ENCODE measurements at places on chromosomes 12 and 14.

- no peak for DNase-seq
Measured at GRCh38 chr14:53613404-53614253, 343.0 kb downstream of the BMP4 start.

- no peak for DNase-seq
Measured at GRCh38 chr14:89641495-89642175, 224.6 kb upstream of the FOXN3 start.

DNA sequence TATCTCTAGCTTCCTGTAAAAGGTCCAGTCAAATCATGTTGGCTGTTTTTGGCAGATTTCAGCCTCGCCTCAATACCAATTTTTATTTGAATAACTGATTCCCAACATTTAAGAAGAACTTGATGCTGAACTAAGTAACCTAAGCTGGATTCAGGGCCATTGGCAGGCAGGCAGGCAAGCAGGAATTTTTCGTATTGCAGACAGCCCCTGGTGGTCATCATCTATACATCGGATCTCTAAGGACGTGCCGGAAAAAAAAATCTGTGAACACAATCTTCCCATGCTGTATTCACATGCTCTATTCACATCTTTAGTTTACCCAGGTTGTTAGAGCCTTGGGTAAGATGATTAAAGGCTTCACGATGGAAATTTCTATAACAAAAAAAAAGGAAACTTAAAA is 7.0 kb downstream of the VCPKMT start:
- peak; percentile 8 for DNase-seq

DNA sequence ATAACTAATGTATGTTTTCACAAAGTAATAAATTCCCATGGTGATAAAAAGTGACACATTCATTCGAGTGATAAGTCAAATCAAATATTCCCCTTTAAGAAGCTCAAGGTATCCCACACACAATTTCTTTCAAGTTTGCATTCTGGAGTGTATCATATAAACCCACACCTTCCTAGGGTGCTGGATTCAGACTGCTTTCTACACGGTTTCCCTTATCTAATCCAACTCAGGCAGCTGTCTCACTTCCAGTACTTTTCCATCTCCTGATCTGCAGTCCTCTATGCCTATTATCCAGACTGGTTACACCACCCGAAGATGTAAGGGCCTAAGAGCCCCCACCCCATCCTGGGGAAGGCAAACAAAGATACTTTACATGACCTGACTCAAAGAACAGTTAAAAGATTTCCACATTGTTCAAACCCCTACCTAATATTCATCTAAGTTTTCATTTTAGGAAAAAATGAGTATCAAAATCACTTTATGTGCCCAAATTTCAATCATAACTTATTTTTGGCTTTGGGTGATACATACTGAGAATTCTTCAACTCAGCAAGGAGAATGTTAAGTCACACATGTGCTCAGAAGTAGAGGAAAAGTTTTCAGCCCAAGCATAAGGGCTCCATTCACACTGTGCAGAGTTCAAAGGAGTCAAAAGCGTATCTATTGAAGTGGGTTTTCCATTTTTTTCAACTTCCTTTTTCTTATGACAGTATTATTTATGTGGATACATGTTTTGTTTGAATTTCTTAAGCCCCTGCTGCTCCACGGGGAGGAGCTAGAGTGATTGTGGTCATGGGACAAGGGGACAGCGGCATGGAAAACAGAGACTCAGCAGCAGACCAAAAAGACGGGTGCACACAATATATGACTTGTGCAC is 41.8 kb downstream of the CORO1C start:
- DNase-seq, result peak; percentile 82
